ENCODE measurements at places on chromosomes 6 and 20.

DNA sequence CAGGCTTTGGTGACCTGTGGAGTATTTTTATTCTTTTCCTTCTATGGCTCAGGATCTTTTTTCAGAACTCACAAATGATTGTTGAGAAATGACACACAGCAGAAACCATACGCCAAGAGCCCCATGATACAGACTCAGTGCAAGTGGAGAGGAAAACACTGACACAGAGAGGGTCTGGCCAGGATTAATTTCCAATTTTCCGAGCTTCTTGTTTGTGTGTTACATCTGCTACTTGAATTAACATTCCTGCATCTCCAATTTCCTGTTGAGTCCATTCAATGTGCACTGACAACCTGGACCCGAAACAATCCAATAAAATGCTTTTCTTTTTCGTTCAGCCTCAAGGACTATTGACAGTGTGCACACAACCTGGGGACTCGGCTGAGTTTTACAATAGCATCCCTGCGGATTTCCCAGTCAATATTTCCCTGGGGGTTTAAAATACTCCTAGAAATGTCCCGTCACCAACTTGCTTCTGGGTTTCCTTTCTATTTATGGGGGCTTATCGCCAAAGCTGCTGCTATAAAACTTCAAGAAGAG is 4.9 kb upstream of the MLN start:
- DNase-seq = no peak

GRCh38 chr6:26104457-26105108 is 17.4 kb downstream of the HFE start:
- DNase-seq = no peak

GRCh38 chr6:125570526-125570925 is 178.9 kb upstream of the HEY2 start:
- no peak for DNase-seq

- no peak for DNase-seq
Observed at GRCh38 chr6:164967102-164967501, 342.3 kb downstream of the C6orf118 start.

- DNase-seq = no peak
Observed at GRCh38 chr6:51273228-51273961, 454.7 kb downstream of the TFAP2B start.

DNA sequence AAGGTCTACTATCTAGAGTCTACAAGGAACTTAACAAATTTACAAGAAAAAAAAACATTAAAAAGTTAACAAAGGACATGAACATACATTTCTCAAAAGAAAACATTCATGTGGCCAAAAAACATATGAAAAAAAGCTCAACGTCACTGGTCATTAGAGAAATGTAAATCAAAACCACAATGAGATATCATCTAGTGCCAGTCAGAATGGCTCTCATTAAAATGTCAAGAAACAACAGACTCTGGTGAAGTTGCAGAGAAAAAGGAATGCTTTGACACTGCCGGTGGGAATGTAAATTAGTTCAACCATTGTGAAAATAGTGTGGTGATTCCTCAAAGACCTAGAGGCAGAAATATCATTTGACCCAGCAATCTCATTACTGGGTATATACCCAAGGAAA is 48.3 kb downstream of the OGFRL1 start:
- DNase-seq = no peak

GRCh38 chr6:159679091-159680077 is 13.7 kb downstream of the SOD2 start:
- no peak for DNase-seq

DNA sequence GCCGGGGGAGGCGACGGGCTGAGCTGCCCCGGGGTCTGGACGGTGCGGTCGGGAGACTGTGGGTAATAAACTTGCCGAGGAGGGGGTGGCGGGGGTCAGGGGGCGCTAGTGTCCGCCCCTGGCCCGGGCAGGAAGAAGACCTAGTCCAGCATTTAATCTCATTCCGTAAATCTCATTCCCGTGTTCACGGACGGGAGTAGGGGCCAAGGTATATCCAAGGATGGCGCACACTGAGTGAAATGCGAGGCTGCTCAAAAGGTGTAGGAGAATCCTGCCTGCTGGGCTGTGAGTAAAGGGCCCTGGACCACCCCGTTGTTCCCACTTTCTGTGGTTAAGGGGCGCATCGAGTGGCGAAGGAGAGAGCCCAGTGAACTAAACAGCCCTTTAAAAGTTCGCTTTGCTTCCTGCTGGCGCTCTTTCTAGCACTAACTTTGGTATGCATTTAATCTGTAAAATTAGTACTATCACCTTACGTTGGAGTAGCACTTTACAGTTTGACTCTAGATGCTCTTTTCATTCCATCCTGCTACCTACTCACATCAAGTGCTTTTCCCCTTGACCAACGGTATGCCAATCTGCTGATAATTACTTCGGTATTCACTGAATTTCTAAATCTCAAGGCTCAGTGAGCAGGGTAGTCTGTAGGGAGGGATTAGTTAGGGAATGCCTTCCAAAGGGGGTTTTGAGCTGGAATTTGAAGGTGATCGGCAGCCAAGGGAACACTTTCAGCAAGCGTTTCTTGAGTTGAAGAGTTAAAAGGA is 730 bp downstream of the PARD6B start:
- DNase-seq = no peak

DNA sequence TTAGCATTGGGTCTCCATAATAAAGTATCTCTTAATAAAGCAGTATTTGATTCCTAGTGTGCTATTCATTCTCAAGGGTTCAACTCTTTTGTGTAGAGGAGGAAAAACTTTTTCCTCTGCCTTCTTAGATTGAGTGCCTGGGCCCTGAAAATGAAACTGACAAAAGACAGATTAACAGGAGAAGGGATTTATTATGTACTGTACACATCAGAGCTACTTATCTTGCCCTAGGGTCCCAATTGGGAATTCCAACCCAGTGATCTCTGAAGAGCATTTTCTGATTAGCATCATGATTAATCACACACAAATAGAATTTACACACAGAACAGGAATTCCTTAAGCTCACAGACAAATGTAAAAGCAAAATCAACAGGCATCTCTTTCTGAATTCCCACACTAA is 128.9 kb downstream of the CD164 start:
- no peak for DNase-seq

DNA sequence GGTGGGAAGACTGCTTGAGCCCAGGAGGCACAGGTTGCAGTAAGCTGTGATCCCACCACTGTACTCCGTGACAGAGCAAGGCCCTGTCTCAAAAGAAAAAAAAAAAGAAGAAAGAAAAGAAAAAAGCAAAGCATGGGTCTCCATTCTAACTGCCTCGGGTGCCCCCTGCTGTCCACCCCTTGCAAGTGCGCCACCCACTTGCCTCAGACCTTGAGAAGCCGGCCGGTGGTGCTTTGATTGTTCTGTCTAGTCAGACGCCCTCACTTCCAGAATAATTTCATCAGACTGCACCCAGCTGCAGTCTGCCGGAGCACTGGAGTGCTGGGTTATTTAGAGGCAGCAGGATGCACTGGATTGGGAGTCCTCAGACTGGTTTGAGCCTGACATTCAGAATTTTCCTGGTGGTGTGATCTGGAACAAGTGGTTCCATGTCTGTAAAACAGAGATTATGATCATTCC is 17.6 kb upstream of the TM9SF4 start:
- DNase-seq = peak; percentile 74

DNA sequence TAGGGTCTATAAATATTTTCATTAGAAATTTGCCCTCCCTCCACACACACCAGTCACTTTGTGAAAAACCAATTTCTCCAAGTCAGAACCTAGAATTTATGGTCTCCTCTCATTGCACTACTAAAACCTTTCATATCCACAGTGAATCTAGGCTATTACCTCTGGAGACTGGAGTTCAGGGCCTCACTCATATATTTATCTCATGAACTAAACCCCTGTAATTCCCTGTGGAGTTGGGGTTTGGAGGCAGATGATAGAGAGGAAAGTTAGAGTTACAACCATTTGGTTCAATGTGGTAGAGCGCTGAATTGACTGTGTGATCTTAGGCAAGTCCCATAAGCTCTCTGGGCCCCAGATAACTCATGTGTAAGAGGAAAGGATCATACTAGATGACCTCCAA is 18.2 kb upstream of the CEP85L start:
- DNase-seq = no peak

- DNase-seq = no peak
Observed at GRCh38 chr6:122268394-122268793, 131.1 kb upstream of the HSF2 start.

DNA sequence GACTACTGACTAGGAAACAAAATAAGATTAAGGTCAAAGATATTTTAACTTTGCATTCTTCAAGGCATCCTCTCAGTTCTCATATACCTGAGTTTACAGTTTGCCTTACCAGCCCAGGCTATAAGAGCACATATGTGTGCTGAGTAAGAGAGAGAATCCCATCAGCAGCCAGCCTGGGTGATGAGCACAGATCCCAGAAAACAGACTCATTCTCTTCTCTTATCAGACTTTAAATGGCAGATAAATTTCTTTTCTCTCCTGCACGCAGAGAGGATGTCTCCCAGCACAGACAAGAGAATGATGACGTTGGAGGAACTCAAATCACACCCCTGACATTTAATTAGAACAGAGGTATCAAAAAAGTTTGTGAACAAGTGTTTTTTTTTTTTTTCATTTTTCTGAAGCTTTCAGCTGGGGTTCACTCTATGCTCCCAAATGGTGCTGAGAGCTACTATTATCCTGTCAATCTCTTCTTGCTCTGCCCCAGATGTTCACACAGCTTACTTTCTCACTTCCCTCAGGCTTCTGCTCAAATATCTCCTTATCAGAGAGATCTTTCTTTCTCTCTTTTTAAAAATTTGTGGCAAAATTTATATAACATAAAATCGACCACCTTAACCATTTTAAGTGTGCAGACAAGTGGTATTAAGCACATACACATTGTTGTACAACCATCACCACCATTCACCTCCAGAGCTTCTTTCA is 22.4 kb upstream of the HACE1 start:
- no peak for DNase-seq

GRCh38 chr6:46848684-46849360 is 55.6 kb downstream of the MEP1A start:
- DNase-seq = peak; percentile 91

GRCh38 chr20:29448806-29449470 is 1808.5 kb upstream of the DEFB115 start:
- DNase-seq = no peak

- DNase-seq = no peak
Observed at GRCh38 chr6:56820060-56820459, 134.8 kb upstream of the BEND6 start.

DNA sequence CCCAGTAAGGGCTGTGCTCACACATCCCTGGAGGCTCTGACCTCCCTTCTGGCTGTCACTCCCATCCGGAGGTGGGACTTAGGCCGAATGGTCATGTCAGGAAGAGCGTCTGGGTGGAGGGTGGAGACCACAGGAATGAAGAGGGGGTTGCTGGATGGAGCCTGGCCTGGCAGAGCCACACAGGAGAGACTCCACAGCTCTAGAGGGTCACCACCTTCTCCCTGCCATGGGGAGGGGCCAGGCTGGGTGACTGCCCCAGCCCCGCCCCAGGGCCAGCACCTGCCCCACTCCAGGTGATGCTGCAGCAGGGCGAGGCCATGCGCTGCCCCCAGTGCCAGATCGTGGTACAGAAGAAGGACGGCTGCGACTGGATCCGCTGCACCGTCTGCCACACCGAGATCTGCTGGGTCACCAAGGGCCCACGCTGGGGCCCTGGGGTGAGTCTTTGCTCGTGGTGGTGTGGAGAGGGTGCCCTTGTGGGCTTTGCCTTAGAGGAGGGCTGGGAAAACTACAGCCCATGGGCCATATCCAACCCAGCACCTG is 20.6 kb downstream of the RBCK1 start:
- DNase-seq = no peak

GRCh38 chr6:39453956-39454524 is 131.5 kb upstream of the KCNK16 start:
- no peak for DNase-seq

DNA sequence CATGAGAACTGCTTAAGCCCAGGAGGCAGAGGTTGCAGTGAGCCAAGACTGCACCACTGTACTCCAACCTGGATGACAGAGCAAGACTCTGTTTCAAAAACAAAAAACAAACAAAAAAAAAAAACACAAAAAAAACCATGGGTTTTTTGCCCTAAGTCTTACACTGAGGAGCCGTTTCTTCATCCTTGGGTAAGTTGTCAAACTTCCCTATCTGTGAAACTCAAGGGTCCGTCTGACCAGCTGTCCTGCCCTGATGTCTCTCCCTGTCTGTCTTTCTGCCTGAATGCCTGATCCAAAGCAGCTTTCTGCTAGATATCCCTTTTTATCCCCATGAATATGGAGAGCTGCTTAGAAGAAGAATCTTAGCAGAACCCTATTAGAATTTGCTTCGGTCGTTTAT is 41.3 kb upstream of the CLDN20 start:
- DNase-seq = no peak

DNA sequence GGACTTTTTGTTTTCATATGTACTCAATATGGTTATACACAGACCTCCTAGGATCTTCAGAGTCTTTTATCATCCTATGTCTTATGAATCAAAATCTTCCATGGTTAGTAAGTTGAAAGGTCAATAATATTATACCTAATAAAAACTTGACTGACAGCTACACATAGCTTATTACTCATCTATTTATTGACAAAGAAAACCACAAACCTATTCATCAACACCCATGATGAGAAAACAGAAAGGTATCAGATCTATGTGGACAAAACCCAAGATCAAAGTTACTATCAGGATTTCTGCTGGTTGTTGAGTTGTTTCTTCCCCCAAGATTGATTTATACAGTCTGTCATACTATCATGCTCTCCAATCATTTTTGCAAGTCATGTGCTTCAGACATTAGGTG is 460.1 kb upstream of the MANEA start:
- no peak for DNase-seq

- no peak for DNase-seq
Observed at GRCh38 chr6:46888031-46888430, 33.7 kb downstream of the ADGRF5 start.

- DNase-seq = no peak
Observed at GRCh38 chr6:29507319-29507718, 19.6 kb upstream of the MAS1L start.

DNA sequence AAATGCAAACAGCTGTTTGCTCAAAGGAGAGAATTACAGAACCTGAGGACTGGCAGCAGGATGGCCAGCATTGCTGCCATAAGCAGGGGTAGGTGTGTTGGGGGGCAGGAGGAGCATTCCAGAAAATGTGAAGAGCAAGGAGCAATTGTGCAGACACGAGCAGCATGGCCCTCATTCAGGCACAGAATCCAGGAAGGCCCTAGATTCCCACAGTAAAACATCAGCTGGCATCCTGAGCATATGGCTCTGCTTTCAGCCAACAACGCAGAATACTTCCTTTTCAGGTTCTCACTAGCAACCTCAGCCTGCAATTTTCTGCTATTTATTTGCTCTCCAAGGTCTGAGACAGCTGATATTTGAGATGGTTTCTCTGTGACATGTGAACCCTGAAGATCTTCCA is 243.4 kb upstream of the POU3F2 start:
- no peak for DNase-seq

DNA sequence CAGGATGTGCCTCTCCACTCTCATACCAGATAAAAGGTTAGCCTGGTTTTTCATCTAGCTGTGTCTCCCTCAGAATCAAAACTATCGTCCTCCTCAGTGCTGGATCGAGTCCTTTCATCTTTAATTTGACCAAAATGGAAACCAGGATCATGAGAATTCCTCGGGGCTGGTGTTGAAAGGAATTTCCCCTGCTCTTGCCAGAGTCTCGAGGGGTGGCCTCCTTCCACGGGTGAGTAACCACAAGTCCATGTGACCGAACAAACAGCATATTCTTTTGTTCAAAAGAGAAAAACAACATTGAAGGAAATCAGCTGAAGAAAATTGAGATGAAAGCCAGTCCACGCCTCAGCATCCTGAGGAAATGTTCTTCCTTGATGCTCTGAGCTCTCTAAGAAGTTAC is 165.9 kb upstream of the CDYL start:
- no peak for DNase-seq

Measured in right forelimb (tissue), 1 donor.